ENCODE measurements at places on chromosomes 12 and 14.

DNA sequence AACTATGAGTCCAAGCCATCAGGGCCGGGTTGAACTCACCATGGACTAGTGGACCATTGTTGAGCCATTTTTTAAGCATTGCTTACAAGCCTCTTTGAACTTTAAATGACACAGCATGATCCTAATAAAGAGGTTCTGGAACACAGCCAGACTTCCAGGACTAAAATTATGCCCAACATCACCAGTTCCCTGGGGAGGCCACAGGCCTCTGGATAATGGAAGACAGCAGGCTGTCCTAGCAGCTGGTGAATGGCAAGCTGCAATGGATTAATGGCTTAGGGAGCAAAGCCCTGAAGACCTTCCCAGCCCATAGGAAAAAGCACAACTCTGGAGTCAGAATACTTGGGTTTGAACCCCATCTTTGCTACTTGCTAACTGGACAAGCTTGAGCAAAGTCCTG, 71.3 kb downstream of the FLRT2 start:
- DNase-seq, result no peak

DNA sequence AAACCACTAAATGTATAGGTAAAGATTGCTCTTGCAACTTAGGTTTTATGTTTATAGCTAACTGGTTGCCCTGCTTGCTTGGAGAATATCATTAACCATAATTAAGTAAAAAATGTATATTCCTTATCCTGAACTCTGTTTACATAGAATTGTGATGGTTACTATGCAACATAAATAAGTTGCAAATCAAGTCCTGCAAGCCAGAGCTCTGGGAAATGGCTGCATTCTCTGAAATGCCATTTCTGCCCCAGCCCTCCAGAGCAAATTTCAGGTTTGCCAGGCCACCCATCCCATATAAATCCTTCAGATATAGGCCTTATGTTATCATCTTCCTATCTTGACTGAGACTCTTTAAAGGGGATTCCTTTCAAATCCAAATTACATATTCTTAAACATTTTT, 118.4 kb upstream of the MYF6 start:
- DNase-seq, result no peak

DNA sequence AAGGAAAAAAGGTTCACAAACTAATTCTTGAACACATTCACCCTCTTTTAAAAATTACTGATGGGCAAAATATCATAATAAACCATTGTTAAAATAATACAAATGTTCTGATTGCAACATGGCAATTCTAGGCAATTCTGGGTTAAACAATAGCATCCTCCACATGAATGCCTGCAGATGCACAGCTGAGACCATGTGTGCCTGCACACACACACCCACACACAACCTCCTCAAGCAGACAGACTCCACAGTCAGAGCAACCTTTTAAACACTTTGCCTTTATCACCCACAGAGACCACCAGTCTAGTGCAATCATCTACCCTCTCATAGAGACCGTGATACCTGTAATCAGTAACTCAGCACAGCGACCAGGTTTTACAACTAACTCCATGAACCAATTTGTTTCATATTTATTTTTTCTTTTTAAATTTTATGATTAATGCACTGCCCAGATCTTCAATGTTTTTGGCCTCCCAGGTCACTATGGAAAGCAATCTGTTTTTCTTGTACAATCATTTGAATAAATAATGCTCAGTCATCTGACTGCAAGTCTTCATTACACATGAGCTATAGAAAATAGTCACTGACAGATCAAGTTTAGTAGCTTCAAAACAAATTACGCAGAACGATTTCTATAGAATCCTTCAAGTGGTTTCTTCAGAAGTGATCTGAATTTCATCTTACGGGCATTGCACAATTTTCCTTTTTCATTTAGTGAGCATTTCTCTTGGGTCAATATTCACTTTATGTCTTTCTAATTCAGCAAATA, 105.8 kb downstream of the PRKD1 start:
- no peak for DNase-seq

DNA sequence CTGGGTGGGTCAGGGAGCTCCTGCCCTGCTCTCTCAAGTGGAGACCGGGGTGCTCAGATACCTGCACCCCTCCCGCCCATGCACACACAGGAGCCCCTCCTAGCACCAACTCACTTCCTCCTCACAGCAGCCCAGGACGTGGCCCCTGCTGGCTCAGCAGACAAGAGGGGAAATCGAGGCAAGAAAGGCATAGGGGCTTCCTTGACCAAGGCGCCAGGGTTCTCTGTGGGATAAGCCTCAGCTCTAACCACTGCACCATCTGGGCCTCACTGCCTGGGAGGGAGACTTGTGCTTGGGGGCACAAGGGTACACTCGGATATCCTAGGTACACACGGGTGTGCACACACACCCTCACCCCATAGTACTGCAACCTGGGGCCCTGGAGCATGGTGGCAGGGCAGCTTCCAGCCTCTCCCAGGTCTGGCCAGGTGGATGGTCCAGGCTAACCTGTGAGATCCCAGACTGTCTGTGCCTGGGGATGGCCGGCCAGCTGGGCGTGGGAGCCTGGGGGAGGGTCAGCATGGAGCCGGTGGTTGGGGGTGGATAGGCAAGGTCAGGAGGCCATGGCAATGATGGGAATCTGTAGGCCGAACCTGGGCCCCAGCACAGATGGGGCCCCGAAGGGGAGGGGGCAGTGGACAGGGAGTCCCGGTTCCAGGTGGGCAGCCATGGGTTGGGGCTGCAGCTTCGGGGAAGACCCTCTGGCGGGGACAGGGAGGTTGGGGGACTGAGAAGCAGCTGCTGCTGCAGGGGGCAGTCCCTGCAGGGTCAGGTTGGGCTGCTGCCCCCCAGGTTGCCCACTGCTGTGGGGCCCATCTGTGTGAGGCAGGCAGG, 312.4 kb downstream of the TMEM121 start:
- no peak for DNase-seq

GRCh38 chr12:52314511-52314910, 6.7 kb downstream of the KRT83 start:
- DNase-seq, result no peak

DNA sequence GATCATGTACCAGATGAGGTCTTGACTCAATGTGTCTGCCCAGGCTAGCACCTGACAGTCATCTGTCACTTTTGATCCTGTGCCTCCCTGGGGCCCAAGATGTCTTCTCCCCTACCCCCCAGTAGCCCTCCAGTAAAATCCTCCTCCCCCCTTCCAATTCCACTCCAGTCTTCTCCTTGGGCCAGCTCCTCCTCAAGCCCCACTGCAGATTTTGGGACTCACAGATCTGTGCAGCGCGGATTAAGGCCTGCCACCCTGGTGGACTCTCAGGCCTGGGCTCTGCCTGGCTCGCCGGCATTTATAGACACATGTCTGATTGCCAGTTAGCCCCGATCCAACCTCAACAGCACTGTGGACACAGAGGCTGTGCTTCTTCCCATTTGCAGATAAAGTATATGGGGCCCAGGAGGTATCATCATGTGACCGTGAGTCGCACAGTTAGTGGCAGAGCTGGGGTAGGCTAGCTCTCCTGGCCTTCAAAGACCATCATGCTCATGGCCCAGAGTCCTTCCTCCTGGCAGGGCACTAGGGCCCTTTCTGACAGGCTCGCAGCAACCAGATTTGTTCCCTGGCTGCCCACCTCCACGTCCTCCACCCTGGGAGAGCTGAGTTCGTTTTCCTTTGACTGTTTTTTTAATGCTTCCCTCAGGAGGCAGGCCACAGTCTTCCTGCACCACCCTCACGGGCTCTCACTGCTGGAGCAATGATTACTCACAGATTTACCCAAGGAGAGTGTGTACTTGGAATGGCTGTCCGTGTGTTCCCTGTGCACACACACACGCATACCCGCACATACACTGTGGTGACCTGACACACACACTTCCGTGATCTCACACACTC, 98.3 kb upstream of the DIO3 start:
- no peak for DNase-seq

GRCh38 chr14:36485773-36486172, 34.3 kb downstream of the NKX2-1 start:
- no peak for DNase-seq

DNA sequence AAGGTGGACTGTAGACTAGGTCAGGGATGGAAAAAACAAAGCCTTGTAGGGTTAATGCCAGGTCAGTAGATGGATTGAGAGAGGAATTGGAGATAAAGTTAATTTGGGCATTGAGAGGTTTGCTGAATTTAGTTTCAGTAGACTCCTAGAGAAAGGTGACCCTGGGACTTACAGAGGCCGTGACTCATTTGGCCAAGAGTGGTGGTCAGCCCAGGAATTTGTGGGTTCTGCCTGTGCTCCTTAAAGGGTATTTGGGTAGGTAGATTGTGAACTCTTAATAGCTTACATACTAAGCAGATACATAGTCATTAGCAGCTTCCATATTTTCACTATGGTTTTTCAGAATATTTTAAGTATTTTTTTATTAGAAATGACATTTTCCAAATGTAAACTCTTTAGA, 21.8 kb downstream of the PLEKHA5 start:
- DNase-seq, result no peak

GRCh38 chr14:74618078-74618952, 6.3 kb upstream of the LTBP2 start:
- peak; percentile 69 for DNase-seq

Data from stimulated activated CD4-positive, alpha-beta T cell treated with anti-CD3 and anti-CD28 coated beads, Interleukin-1b, Interleukin-23, amount 100 ng/mL, for 48 hours (primary cell).